ENCODE measurements at places on chromosomes 11 and 22. TPM values are rescaled to one million over a fixed set of nuclear protein-coding genes. Genes with fewer than 3 reads are reported as not detected.
A peak's percentile ranks its signal among the peaks of the same experiment; 100 is the strongest.

TSPAN18 gene
- total RNA-seq, result 2.1 TPM

GRCh38 chr11:73597336-73597955 is 466 bp downstream of the FAM168A start:
- peak; percentile 32 for DNase-seq

DNA sequence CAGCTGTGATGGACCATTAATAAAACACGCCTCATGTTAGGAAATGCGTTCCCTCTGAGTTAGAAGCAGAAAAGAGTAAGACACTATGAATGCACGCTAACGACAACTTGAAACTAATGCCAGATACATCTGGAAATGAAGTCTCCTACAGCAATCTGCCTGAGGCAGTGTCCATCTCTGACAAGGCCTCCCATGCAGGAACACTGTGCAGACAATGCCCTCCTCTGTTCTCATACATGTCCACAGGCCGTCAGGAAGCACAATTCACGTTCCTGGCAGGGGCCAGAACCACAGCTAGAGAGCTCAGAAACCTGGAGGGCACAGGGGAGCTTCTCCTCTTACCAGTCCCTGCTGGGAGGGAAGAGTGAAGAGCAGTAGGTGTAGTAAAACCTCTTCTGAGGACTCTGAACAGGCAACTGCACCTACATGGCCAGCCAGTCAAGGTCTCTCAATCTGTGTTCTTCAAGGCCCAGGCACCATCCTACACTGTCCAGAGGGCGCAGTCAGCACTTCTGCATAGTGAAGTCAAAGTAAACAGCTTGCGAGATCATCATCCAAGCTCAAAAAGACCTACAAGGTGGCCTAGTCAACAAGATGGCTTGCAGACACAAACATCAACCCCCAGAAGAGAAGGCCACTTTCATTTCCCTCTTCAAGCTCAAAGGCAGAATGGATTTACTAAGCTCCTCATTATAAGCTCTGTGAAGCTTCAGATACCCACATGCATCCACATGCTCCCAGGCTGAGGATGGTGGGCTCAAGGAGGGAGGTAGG is 41.5 kb upstream of the CYP2D6 start:
- DNase-seq, result no peak

- DNase-seq, result no peak
Measured at GRCh38 chr22:11066458-11067285, 4461.3 kb upstream of the OR11H1 start.

TMEM218 gene
- 15.6 TPM for total RNA-seq

GRCh38 chr11:132818951-132819350 is 713.4 kb downstream of the OPCML start:
- DNase-seq, result no peak

GRCh38 chr11:118226781-118227180 is 2.0 kb upstream of the JAML start:
- no peak for DNase-seq

- no peak for DNase-seq
Measured at GRCh38 chr11:117441146-117441975, 113.7 kb downstream of the CEP164 start.

- no peak for DNase-seq
Measured at GRCh38 chr11:46527591-46528130, 66.2 kb downstream of the AMBRA1 start.

DPP3 gene
- 24.6 TPM for total RNA-seq

DNA sequence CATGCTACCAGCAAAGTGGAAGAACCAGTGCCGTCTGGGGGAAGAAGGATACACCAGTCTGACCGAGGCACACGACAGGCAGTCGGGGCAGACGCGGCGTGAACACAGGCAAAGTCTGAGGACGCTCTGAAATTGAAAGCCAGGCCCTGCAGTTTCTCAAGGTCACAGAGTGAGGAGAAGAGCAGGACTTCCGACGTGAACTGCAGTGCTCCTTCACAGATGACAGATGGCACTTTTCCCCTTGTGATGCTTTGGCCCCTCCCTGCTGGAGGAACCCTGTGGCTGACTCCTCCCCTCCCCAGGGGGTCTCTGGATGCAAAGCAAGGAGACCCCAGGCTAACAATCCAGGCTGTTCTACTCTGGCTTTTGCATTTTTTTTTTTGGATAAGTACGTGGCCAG is 19.6 kb upstream of the JAM3 start:
- no peak for DNase-seq

DNA sequence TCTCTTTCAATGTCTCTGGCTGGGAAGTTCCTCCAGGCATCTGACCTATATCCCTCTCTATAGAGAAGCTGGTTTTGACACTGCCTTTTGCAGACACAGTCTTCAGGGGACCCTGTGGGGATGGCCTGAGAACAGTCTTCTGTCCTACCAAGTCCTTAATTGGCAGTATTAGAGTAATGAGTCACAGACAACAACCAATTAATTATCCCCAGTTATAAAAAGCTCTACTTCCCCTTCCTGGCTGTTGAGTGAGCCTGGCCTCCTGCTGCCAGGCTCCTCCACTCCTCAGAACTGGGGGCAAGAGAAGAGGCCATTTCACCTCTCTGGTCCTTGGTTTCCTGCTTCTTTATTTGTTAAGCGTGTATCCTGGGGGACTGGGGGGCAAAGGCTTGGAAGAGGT is 41.2 kb upstream of the KLHL35 start:
- DNase-seq, result no peak

SULT4A1 gene
- total RNA-seq, result not detected

- no peak for DNase-seq
Measured at GRCh38 chr22:35148381-35148780, 82.4 kb downstream of the ISX start.

DNA sequence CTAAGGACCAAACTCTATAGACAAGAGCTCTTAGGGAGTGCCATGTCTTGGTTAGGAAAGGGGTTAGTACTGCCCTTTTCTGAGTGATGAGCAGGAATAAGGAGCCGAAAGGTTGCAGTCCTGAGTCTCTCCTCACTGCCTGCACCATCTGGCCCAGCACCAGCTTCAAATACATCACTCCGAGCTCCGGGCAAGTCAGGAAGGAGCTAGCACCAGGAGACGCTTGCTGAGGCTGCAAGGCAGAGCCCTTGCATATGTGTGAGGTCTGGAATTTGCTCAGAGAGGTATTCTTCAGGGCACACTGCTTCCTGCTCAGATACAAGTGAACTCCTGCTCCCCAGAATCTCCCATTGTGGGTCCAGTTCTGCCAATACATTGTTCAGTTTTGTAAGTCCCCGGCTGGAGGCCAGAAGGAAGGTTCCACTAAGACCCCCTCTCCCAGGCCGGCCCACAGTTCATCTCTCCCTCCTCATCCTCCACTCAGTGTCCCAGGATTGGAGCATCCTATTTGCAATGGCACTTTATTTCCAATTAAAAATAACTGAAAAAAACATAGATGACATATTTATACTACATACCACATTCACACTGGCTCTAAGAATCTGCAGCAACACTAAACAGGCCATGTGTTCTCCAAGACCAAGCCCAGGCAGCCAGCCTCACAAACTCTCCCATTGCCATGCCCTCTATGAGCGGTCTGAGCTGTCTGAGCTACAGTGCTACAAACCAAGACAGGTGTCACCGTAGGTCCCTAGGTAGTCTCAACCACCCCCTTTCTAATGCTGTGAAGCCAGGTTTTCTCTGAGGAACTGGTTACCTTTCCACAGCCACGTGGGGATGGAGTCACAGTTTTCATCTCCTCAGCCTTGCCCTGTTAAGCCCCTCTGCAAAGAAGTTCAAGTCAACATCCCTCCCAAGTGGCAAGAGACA is 55.1 kb upstream of the SPATA19 start:
- DNase-seq, result no peak

DNA sequence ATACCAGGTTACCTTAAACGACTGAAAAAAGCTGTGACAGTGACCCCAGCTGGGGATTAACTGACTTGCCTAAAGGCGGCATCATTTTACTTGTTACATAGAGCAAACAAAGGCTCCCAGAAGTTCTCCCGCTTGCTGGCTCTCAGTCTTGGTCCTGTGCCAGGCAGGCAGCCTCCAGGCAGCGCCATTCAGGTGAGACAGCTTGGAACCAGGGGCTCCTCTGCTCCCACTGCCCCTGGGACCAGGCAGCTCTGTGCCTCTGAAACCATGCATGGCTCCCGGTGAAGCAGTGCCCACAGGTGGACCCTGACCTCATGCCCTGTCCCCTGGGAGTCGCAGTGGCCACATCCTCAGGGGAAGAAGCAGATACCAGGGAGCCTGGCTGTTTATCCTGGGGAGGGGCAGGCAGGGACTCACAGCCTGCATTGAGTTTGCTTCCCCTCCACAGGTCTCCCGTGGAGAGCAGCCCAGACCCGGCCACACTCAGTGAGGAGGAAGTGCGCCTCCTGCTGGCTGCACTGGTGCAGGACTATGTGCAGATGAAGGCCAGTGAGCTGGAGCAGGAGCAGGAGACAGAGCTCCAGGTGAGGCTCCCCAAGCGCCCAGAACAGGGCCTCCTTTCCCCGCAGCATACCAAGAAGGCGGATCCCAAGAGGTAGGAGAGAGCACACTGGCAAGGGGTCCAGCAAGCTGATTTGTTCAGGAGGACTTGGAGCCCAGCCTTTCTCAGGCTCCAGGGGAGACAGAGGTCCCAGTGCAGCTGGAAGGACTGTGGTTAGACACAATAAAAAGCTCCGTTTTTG is 15.6 kb upstream of the CYP2R1 start:
- peak; percentile 12 for DNase-seq

OR5P2 gene
- total RNA-seq, result not detected

DNA sequence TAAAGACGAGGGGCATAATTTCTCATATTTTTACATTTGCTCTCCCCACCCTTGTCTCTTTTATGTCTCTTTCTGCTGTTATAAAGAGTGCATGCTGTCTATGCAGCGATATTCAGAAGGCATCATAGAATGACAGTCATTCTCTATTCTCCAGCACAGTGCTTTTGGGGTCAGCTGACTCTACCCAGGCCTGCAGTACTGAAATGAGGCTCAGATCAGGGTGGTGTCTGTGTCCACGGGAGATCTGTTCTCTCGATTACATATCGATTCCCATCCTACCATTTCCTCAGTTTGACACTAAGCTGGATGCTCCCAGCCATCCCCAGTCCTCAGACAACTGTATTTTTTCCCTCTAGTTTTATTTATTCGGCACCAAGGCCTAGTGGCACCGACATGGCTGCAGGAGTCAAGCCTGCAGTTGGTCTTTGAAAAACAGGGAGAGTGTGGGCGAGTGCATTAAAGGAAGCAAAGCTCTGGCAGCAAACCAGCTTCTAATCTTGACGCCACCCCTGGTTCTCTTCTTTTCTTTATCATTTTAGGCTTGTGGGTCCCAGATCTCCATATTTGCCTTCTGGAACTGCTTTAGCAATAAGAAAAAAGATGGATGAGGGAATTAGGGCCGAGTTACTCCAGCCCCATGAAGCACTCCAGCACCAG is 71.6 kb upstream of the PICALM start:
- no peak for DNase-seq

GRCh38 chr11:11496879-11497278 is 124.9 kb downstream of the GALNT18 start:
- no peak for DNase-seq

POU2AF1 gene
- total RNA-seq, result 2.2 TPM

DNA sequence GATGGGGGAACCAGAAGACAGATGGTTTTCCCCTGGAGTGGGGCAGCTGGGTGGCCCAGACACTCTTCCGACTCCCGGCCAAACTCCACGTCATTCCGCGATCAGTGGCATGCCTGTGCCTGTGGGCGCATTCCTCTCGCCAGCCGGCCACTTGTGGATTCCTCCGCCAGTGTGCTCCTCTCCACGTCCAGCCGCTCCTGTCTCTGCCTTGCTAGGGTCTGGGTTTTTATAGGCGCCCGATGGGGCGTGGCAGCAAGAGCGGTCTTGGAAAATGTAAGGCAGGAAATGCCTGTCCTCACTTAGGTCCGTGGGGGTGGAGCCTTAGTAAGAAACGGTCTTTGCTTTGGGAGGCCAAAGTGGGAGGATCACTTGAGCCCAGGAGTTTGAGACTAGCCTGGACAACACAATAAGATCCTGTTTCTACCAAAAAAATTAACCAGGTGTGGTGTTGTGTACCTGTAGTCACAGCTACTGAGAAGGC is 81.6 kb upstream of the SEPTIN5 start:
- DNase-seq, result no peak

DNA sequence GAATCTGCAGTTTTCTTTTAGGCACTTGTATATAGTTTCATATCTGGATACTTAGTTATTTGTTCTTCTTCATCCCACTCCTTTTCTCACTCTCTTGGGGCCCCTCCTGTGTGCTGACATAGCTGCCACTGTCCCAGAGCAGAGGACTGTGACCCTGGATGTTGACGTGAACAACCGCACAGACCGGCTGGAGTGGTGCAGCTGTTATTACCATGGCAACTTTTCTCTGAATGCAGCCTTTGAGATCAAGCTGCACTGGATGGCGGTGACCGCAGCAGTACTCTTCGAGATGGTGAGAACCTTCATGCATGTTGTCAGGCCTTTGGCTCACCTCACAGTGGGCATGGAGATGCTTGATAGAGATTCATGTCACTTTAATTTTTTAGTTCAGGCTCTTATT is 50.9 kb upstream of the YWHAH start:
- DNase-seq, result no peak

GRCh38 chr11:6746086-6746618 is 25.6 kb downstream of the OR2AG2 start:
- DNase-seq, result no peak

OR2AT4 gene
- not detected for total RNA-seq

DNA sequence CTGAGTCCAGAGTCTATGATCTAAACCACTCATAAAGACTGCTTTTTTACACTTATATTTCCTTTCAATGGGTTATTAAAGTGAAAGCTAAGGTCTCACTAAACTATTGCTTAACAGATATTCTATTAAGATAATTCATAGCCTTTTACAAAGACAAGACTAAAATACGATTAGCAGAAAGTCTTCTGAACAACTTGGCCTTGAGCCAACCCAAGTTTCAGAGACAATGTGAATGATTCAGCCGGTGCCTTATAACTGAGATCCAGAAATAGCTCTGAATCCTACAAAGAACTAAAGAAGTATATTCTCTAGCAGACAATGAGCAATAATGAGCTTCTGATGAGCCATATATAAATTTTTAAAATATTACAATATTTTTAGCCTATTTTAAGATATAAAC is 41.5 kb upstream of the CARD18 start:
- DNase-seq, result no peak

DNA sequence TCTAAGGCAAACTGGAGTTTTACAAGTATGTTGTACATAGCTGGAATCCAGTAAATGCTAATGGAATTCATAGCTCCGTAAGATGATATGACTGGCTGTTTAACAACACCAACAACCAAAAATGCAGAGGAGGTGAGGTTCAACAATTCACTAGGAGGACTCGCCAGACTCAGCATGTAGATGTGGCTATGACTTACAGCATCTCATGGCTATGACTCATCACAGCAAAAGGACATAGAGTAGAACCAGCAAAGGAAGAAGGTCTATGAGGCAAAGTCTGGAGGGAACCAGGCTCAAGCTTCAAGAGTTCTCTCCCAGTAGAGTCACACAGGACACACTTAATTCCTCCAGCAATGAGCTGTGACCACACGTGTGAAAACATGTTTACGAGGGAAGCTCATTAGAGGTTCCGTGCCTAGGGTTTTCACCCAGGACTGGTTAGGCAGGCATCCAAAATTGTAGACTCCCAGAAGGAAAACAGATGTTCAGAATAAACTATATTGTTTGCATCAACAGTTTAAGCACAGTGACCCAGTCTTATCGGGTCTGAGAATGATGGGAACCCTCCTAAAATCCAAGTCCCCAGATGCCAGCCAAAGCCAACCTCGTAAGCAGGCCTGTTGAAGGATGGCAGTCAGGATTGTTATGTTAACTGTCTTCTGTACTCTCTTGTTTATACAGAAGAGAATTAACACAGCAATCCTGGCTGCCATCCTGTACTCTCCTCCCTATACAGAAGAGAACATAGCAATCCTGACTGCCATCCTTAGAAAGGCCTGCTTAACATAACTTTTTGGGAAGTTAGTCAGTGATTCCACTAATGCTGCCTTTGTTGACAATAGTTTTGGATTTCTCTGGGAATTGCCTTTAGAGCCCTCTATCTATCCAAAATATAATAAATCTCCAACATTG is 116.6 kb downstream of the LARGE1 start:
- DNase-seq, result no peak

LRRC32 gene
- total RNA-seq, result 12.0 TPM
